T-helper 17 cell (primary cell): ENCODE measurements at places on chromosomes 12 and 14. TPM values are rescaled to one million over a fixed set of nuclear protein-coding genes. Genes with fewer than 3 reads are reported as not detected.
A peak's percentile ranks its signal among the peaks of the same experiment; 100 is the strongest.

- DNase-seq: no peak
Measured at GRCh38 chr12:105658389-105658788, 327.9 kb downstream of the C12orf75 start.

- no peak for DNase-seq
Measured at GRCh38 chr14:62269204-62269603, 507.0 kb downstream of the SNAPC1 start.

DNA sequence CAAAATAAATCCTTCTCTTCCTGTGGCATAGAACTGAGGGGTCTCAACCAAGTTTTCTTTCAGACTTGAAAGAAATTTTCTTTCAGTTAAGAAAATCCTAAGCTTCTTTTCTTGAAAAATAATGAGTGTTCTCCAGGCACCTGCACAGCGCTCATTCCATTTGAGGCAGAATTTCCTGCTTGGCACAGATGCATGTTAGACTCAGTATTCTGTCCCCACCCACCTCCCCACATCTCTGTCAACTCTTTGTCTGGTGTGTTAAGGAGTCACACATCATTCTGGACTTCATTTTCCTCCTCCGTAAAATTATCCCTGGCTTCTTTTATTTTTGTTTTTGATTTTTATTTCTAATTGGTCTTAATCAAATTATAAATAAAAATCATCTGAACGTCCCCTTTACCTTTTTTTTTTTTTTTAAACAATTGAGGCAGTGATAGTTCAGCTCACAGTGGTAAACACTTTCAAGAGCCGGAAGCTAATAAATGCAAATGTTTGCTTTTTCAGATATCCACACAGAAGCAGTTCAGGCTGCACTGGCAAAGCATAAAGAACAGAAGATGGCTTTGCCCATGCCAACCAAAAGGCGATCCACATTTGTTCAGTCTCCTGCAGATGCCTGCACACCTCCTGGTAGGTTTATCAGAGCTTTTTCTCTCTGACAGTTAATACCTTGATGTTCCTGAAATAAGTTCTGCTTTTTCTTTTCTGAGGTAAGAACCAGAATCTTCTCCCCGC is 104.0 kb upstream of the ATF1 start:
- no peak for DNase-seq

The C12orf56 gene
- 0.17 TPM for total RNA-seq

DNA sequence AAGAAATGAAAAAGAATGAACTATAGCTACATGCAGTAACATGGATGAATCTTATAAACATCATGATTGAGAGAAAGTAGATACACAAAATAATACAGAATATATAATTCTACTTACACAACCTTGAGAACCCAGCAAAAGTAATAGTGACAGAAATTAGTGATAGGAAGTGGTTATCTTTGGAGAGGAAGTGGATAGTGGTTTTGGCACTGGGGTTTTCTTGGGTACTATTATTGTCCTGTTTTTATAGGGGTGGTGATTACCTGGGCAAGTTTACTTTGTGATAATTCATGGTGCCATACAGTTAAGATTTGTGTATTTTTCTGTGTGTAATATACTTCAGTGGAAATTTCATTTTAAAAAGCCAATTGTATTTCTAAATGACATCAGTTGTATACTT is 352.7 kb downstream of the AEBP2 start:
- no peak for DNase-seq

The OS9 gene
- total RNA-seq: 138 TPM

The CIROP gene
- total RNA-seq: not detected

DNA sequence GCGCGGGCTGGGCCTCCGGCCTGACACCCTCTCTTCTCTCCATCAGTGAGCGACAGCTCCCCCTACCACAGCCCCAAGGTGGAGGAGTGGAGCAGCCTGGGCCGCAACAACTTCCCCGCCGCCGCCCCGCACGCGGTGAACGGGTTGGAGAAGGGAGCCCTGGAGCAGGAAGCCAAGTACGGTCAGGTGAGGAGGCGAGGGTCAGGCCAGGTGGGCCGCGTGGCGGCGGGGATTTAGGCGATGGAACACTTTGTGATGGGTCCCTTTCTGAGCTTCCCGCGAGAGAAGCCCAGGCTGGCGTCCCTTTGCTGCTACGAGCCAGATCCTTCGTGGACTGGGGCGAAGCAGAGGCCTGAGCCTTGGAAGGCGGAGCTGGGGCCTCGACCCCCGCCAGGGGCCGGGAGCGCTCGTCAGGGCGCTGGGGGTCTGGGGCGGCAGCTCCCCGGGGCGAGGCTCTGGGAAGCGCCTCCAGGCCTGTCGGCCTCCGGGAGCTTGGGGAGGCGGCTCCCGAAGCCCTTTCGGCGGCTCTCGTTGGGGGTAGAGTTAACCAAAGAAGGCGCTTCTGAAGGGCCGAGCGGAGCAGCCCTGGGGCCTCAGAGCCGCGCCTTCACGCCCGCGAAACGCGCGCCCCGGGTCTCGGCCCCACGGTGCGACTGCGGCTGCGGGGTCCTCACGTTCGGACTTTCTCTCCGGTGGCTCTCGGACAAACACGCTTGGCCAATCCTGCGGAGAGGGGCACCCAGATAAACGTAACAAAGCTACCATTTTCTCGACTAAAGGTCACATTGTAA is 5.0 kb downstream of the PAX9 start:
- DNase-seq: no peak

- DNase-seq: no peak
Measured at GRCh38 chr12:96375841-96376604, 24.2 kb downstream of the CDK17 start.

- DNase-seq: no peak
Measured at GRCh38 chr12:111673503-111673902, 12.3 kb downstream of the BRAP start.

DNA sequence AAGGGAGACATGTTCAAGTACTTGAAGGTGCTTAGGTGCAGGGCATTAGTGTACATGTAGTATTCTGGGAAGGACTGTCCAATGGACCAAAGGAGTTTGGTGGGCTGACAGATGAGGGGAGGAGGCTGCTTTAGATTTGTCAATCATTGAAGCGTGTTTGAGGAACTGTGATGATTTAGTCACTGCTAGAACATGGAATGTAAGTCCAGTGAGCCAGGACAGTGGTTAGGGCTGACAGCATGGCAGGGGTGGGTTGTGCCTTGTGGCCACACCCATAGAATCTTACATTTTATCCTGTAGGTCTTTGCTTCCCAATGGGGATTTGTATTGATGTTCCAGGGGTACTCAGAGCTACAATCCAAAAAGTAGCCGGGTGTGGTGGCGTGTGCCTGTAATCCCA is 24.6 kb downstream of the DIP2B start:
- no peak for DNase-seq

The MFAP5 gene
- not detected for total RNA-seq

- peak; percentile 69 for DNase-seq
Measured at GRCh38 chr12:106136263-106136662, 2.5 kb downstream of the NUAK1 start.

The SUSD6 gene
- total RNA-seq: 94.7 TPM
